ENCODE measurements at places on chromosomes 12 and 14.

- no peak for DNase-seq
Measured at GRCh38 chr12:88866881-88867280, 286.6 kb upstream of the KITLG start.

- DNase-seq = no peak
Measured at GRCh38 chr14:100789460-100790417, 36.2 kb upstream of the MEG3 start.

GRCh38 chr14:35158951-35159653, 36.8 kb downstream of the PRORP start:
- no peak for DNase-seq

- DNase-seq = no peak
Measured at GRCh38 chr14:53567236-53567780, 389.3 kb downstream of the BMP4 start.

DNA sequence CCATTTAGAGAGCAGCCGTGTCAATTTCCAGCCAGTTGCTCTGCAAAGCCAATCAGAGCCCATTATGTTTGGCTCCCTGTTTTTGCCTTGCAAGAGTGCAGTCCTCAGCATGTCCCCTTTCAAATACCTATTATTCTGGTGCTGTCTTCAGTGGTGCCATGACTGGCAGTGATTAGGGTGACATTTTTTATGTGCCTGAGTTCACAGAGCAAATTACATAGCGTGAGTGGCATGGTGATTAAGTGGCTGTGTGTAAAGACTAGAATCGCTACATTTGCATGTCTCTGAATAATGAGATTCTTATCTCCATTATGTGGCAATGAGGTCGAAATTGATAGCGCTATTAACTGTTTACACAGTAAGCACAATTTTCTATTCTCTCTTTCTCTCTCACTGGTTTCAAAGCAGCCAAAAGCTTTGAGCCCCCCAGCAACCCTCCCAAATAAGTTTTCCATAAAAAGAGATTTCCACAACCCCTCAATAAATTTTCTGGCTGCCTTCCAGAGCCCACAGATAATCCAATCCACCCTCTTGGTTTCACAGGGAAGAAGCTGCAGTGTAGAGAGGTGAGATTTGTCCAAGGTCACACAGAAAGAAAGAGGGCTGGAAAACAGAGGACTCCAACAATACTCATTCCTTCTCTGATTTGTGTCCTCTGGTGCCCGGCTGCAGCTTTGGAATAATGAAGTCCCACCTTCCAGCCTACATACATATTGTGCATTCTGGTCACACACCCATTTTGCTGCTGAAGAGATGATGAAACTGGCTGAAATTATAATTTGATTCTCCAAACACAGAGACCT, 58.8 kb upstream of the NUDT4 start:
- DNase-seq = no peak

- no peak for DNase-seq
Measured at GRCh38 chr12:12934556-12934955, 17.4 kb downstream of the GPRC5D start.

GRCh38 chr14:34099635-34100034, 148.8 kb upstream of the EGLN3 start:
- no peak for DNase-seq

DNA sequence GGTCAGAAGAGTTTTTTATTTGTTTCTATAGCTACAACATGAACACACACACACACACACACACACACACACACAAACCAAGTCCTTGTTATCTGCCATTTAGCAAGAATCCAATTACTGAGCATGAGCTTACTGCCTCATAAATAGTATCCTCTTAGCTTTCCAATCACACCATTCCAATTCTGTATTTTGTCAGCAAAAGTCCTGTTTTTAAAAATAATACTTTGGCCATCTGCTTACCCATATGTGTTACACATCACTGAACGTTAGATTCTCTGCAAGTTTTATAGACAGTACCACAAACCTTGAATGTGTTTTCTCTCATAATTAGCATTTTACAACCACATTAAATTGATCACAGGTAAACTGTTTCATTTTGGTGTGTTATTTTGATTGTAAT, 1905.4 kb upstream of the FLRT2 start:
- DNase-seq = no peak

DNA sequence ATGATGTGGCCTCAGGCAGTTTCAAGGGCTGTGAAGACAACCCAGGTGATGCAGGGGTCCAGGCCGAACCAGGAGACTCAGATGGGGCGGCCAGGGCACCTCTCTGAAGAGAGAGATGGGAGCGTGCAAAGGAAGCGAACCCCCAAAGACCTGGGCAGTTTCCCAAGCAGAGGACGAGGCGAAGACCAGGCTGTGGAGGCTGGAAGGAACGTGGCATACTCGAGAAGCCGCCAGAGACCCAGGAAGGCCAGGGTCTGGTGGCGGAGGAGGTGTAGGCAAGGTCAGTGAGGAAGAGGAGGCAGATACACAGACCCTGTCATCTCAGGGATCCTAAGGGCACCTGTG, 24.7 kb downstream of the LTBP2 start:
- DNase-seq = no peak

DNA sequence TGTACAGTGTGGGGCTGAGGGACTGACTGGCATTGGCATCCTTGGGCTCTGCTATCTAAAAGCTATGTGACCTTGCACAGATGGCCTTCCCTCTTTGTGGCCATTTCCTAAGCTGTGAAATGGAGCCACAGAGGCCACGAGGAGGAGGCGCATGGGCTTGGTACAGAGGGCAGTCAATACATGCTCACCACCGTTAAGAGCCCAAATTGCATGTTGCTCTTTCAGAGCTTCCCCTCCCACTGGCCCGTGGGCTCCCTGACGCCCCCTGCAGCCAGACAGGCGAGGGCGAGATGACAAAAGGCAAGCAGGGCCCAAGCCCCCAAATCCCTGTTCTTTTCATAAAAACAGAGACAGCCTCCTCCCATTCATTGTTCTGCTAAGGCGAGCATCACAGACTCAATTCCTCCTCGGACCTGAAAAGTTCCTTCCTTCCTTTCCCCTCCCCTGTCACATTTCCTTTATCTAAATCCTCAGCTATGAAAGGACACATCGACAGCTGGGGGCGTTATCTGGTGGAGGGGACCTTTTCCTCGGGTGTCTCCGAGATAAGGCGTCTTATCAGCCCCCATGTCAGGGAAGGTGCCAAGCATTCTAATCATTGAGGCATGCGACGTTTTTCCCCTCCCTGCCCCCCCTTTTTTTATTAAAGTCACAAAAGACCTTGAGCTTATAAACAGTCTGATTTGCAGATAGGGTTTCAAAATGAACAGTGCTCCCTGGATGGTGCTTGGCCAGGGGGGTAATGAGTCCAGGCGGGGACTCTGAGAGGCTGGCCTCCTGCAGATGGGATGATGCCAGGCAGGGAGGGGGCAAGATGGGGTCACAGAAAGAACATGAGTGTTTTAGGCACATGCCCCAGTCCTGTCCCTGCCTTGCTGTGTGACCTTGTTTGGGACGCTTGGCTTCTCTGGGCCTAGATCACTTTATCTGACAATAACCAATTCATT, 26.4 kb downstream of the FAM222A start:
- no peak for DNase-seq

- no peak for DNase-seq
Measured at GRCh38 chr14:38309522-38310277, 53.8 kb upstream of the CLEC14A start.

GRCh38 chr12:115473257-115473956, 789.4 kb upstream of the TBX3 start:
- DNase-seq = no peak

GRCh38 chr12:61857968-61858367, 402.2 kb upstream of the USP15 start:
- DNase-seq = no peak

Data from T-helper 2 cell treated with Interferon-gamma antibody and Interleukin-4, amounts not matched to agents 5 μg/mL and 100 μg/mL, for 36 hours (primary cell).